ENCODE measurements at places on chromosomes 6 and 20.

- no peak for DNase-seq
These were observed 68.1 kb upstream of the CEP85L start for GRCh38 chr6:118719351-118720124.

DNA sequence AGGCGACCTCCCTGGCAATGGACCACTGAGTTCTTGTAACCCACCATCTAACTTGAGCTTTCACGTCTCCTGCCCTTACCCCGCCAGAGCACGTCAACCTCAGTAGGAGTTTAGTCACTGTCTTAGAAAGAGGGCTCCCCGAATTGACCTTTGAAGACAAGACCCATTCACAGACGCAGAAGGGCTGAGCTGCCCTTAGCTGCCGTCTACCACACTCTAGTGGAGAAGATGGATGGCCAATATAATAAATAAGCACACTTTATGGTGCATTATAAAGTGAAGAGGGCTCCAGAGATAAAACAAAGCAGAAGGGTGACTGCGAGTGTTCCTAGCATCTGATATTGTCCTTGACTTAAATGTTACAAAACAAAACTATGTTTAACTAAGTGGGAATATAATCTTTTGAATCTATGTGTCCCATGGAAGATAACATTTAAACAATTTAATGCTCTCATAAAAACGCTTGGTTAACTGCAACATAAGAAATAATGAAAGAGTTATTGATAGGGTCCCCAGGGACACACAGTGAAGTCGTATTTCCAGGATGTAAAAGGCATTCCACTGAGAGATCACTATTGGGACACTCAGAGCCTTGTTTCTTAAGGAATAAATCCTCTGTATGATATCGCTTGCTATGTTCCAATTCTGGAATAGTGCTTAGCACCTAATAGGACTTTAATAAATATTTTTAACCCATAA, 261.1 kb downstream of the THBS2 start:
- DNase-seq: no peak

DNA sequence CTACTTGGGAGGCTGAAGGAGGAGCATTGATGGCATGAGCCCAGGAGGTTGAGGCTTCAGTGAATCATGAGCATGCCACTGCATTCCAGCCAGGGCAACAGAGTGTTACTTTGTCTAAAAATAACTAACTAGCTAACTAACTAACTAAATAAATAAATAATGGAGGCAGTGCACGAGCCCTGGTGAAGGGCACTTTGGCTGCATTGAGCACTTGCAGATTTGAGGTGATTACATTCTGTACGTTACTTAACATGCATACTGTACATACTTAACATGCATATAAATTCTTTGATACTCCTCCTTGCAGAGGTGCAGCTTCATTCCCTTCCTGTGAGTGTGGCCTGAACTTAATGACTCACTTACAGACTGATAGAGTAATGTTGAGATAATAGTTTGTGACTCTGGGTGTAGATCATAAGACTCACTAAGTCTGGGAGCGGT, 10.7 kb downstream of the HLA-A start:
- no peak for DNase-seq

DNA sequence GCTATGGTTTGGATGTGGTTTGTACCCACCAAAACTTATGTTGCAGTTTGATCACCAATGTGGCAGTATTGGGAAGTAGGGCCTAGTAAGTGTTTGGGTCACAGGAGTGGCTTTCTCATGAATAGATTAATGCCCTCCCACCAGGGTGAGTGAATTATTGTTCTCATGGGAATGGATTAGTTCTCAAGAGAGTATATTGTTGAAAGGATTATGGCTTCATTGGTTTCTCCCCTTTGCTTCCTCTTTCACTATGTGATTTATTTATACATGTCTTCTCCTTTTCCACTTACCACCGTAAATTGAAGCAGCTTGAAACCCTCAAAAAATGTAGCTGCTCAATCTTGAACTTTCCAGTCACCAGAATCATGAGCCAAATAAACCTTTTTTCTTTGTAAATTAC, 10.8 kb downstream of the UFL1 start:
- DNase-seq: no peak

DNA sequence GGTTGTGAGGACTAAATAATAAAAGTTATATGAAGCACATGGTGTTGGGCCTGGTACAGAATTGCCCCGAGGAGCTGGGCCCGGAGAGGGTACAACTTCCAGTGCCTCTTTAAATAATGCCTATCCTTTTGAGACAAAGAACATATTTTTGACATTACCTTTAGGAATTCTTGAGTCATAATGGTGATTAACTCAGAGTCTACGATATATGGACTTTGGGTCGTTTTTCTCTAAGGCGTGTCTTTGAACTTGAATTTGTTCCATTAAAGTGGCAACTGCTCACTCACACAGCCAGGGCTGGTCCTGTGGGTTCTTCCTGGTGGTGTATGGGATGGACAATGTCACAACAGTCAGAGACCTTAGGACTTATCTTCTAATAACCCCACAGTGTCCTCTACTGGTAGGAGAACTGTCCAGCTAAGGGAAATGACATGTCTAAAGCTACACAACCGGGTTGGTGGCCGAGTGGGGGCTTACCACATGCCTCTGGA, 106.5 kb downstream of the CDC5L start:
- peak; percentile 68 for DNase-seq

- peak; percentile 66 for DNase-seq
These were observed 1.1 kb downstream of the GJA10 start for GRCh38 chr6:89895276-89895874.

DNA sequence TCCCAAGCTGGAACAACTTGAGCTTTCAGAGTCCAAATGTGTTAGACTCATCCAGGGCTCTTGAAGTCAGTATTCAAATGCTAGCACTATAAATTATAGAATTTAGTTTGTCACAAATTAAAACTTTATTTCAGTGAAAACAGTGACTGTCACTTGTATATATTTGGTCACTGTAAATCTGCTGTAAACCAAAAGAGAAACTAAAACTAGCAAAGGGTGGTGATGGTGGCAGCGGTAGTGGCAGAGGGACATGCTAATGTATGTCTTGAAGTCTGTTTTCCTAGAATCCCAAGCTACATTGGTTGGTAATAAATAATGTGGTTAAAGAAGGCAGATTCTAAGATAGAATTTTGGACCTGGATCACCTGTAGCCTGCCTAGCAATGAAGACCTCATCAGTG, 140.4 kb upstream of the CENPW start:
- peak; percentile 83 for DNase-seq

GRCh38 chr20:34712525-34713192, 8.5 kb downstream of the TP53INP2 start:
- peak; percentile 20 for DNase-seq

DNA sequence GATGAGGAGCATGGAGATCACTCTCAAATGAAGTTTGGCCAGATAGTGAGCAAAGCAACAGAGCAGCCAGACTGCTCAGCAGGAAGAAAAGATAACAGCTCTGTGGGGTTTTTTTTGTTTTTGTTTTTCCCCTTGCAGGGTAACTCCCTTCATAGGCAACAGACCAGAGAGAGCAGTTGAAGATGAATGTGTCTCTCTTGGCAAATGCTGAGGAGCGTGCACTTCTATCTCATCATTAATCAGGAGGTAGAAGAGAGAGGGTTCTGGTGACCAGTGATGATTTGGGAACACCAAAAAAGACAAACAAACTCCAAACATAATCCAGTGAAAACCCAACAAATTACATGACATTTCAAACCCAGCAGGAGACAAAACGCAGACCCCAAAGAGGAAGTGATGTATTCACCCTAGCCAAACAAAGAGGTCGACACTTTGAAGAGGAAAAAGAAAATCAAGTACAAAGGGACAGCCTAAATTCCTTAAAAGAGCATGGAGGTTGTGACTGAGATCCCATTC, 66.2 kb upstream of the RREB1 start:
- DNase-seq: peak; percentile 79

DNA sequence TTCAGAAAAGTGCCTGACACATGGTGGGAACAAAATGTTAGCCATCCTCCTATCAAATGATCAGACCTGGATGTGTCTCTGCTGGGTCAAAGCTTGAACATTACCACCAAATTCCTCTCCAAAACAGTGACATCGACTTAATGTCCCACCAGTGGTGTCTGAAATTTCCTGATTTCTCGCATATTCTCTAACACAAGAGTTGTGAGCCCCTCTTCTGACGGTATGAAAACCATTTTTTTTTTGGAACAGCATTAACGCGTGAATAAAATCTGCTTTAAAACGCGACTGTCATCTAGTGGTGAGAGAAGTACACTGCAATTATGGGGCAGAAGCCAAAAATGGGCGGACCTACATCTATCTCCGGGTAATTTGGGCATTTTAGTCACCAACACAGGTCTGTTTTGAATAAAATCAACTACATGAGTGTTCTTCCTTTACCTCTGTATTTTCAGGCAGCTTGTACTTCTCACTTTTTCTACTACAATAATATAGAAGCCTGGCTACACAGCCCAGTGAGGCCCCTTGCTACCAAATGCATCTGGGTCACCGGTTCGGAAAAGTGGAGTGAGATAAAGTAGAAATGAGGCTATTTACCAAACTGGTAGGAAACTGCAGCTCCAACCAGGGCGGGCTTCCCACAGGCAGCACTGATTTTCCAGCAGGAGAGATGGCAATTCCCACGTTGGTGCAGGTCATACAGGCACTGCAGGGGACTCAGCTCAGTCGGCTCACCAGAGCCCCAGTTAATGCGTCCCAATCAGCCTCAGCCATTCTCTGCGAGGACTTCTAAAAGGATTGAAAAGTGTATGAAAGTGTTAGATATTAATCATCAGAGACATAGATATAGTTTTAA, 27.4 kb downstream of the MGME1 start:
- peak; percentile 81 for DNase-seq

DNA sequence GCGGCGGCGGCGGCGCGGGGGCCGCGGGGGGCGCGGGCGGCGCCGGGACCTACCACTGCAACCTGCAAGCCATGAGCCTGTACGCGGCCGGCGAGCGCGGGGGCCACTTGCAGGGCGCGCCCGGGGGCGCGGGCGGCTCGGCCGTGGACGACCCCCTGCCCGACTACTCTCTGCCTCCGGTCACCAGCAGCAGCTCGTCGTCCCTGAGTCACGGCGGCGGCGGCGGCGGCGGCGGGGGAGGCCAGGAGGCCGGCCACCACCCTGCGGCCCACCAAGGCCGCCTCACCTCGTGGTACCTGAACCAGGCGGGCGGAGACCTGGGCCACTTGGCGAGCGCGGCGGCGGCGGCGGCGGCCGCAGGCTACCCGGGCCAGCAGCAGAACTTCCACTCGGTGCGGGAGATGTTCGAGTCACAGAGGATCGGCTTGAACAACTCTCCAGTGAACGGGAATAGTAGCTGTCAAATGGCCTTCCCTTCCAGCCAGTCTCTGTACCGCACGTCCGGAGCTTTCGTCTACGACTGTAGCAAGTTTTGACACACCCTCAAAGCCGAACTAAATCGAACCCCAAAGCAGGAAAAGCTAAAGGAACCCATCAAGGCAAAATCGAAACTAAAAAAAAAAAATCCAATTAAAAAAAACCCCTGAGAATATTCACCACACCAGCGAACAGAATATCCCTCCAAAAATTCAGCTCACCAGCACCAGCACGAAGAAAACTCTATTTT, 2.0 kb downstream of the FOXC1 start:
- DNase-seq: peak; percentile 59

- DNase-seq: no peak
These were observed 64.9 kb downstream of the LAMA4 start for GRCh38 chr6:112189494-112189893.

- DNase-seq: no peak
These were observed 8.5 kb downstream of the PCMTD2 start for GRCh38 chr20:64264091-64264490.

DNA sequence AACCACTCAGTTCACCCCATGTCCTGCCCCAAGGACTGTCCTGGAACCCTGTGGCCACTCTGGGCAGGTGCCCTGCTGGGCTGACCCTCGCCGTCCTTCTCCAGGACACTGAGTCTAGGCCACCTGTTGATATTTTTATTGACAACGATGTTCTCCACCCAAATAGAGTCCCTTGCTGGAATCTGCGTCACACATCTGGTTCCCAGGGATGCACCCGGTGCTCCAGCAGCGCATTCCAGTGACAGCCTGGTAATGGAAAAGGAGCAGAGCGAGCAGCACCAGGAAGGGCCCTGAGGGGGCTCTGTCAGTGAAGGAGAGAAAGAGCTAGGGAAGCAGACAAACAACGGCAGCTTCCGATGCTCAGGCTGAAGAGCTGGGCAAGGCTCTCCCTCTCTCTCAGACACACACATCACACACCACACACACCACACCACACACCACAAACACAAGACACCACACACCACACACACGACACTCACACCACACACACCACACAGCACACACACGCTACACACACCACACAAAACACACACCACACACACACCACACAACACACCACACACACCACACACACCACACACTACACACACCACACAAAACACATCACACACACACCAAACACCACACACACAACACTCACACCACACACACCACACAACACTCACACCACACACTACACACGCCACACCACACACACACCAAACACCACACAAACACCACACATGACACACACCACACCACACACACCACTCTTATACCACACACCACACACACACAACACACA, 117.9 kb upstream of the THBS2 start:
- no peak for DNase-seq

GRCh38 chr20:58715801-58716475, 23.3 kb downstream of the NPEPL1 start:
- DNase-seq: no peak

DNA sequence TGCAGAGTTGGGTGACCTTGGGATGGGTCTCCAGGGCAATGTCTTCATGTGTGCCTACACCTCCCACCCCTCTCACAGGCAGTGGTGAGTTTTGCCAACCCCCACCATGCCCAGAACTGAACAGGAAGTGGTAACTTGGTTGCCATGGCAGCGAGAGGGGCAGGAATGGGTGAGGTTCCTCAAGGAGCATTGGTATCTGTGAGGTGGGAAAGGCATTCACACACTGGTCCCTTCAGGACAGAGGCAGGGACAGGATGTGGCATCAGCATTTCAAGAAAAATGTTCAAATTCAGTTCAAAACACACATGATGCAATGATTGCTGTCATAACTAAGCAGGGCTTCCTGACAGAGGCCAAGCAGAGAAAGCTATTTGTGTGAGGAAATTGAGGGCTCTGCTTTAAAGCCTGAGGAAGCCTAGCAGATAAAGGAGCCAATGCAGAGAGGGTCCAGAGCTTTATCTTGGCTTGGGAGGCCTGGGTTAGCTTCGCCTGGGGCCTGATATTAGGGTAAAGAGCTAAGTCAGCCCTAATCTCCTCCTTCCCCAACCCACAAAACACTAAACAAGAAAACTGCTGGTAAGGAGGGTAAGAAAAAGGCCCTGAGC, 551 bp downstream of the TREML2 start:
- DNase-seq: peak; percentile 83

GRCh38 chr6:13558718-13559117, 15.7 kb upstream of the SIRT5 start:
- no peak for DNase-seq

DNA sequence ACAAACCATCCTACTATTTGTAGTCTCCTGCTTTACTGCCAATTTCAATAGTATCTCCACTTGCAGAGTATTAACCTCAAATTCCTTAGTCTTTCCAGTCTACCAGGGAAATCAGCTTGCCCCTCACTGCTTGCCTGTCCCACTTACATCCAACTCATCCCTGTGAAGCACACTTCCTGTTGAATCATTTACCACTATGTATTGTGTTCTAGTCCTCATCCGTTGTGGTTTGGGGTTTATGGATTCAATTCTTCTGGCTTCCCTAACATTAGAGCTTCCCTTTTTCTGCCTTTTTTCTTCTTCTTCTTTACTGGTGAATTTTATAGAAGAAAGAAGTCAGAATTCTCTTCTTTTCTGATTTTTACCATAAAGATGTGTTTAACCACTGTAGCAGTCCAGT, 5.1 kb upstream of the TXLNB start:
- peak; percentile 57 for DNase-seq

All from OCI-M1 (cell line).